ENCODE measurements at places on chromosomes 11 and 22.

GRCh38 chr11:30919389-30920152, 333.4 kb upstream of the MPPED2 start:
- DNase-seq: no peak

- no peak for DNase-seq
These were observed 273.2 kb downstream of the DCDC1 start for GRCh38 chr11:31096191-31096805.

GRCh38 chr11:11976481-11977127, 31.8 kb downstream of the DKK3 start:
- no peak for DNase-seq

DNA sequence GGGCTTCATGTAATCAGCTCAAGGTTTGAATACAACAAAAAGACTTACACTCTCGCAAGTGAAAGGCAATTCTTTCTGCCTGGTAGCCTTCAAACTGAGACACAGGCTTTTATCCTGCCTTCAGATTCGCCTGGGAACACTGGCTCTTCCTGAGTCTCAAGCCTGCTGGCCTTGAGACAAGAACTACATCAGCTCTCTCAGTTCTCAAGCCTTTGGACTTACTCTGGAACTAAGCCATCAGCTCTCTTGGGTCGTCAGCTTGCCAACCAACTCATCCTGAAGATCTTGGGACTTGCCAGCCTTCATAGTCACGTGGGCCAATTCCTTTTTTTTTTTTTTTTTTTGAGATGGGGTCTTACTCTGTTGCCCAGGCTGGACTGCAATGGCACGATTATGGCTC, 35.7 kb upstream of the LRRC10B start:
- no peak for DNase-seq

DNA sequence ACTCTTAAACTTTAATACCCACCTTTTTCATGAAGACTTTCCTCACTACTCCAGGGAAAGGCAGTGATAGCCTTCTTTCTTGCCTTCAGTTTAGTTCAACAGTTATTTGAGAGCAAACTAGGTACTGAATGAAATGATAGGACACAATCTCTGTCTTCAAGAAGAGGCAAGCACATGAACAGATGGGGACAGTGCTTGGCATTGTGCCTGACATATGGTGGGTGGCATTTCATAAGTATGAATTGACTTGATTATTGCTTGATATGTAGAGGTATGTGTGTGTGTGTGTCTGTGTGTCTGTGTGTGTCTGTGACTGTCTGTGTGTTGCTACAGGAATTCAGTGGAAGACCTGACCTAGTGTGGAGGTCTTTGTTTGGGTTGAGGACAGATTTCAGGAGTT, 504.1 kb downstream of the NELL1 start:
- no peak for DNase-seq

GRCh38 chr11:20059587-20060021, 100.7 kb downstream of the DBX1 start:
- DNase-seq: no peak

- DNase-seq: no peak
These were observed 926 bp upstream of the GALR3 start for GRCh38 chr22:37822079-37822833.

DNA sequence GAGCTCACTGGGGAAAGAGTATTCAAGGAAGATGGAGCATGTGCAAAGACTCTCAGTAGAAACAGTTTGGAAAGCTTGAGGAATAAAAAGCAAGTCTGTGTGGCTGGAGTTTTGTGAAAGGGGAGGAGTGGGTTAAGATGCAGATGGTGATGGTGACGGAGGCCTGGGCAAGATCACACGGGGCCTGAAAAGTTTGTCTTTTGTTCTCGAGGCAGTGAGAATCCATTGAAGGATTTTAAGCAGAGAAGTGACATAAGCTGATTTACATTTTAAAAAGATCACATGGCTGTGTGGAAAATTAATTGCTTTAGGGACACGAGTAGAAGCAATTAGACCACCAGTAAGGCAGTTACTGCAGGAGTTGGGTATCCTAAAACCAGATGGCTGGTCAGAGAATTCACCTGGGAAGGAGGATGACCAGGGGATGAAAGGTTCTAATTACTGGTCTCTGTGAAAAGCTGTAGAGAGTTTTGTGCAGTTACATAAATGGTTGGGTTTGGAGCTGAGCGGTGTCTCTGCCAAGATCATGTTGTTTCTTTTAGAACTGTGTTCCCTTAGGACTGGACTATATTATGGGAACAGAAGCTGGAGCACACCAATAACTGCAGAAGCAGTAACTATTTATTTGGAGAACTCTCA, 7.1 kb downstream of the RRP8 start:
- no peak for DNase-seq

GRCh38 chr11:113613619-113614018, 92.5 kb downstream of the TMPRSS5 start:
- no peak for DNase-seq

DNA sequence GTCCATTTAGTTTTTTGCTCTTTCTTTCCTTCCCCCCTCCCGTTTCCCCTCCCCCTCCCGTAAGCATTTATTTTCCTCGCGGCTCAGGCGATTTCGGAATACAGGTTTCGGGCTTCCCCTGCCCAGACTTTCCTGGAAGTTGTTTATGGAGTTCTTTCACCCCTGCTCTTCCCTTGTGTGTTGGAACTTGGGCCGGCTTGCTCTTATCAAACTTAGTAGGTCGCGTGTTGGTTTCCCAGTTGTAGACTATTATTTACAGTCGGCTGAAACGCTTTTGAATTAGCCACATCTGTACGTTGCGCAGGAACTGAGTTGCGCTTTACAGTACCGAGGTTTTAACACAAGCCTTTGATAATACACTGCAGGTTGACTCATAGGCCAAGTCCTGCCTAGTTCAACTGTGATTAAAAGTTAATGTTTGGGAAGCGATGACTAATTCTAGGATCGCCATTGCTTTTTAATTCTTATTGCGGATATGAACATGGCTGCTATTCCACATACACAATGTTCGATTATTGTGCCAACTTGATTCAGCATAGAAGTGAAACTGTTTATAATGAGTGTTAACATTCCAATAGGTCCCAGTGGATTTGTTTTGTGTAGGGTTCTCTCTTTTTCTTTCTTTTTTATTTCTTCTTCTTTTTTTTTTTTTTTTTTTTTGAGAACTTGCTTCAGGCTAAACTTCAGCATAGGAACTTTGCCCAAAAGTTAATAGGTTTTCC, 1.7 kb downstream of the YAP1 start:
- no peak for DNase-seq

GRCh38 chr11:77510095-77510494, 36.2 kb upstream of the PAK1 start:
- DNase-seq: no peak

GRCh38 chr11:111694851-111695250, 71.3 kb downstream of the PPP2R1B start:
- DNase-seq: no peak
